ENCODE measurements at places on chromosomes 1 and 21. TPM values are rescaled to one million over a fixed set of nuclear protein-coding genes. Genes with fewer than 3 reads are reported as not detected.

Gene USH2A
- polyA plus RNA-seq: 0.05 TPM

Gene MMEL1
- 0.27 TPM for polyA plus RNA-seq

Gene TMPRSS3
- 0.13 TPM for polyA plus RNA-seq

Gene DDR2
- 54.5 TPM for polyA plus RNA-seq

Gene AKR7A3
- polyA plus RNA-seq: 1.1 TPM

Gene ORC1
- 2.5 TPM for polyA plus RNA-seq

Gene CNR2
- 0.06 TPM for polyA plus RNA-seq

Gene GOLT1A
- polyA plus RNA-seq: not detected

Gene KIAA0040
- polyA plus RNA-seq: 15.7 TPM

Gene MX2
- 3.9 TPM for polyA plus RNA-seq

Gene SYPL2
- polyA plus RNA-seq: 219 TPM

Gene GBP1
- 6.1 TPM for polyA plus RNA-seq

Gene IQCC
- polyA plus RNA-seq: 3.6 TPM

Gene SELL
- 2.9 TPM for polyA plus RNA-seq

Gene NBPF4
- polyA plus RNA-seq: not detected

Gene PEAR1
- polyA plus RNA-seq: 20.2 TPM

Gene RIMKLA
- polyA plus RNA-seq: 0.89 TPM

Gene COL11A1
- polyA plus RNA-seq: 224 TPM

Gene INKA2
- 54.2 TPM for polyA plus RNA-seq

Gene RNF11
- 103 TPM for polyA plus RNA-seq

Gene NID1
- polyA plus RNA-seq: 279 TPM

Gene KLHDC9
- 0.90 TPM for polyA plus RNA-seq

Gene S100A1
- polyA plus RNA-seq: 10.6 TPM

Gene PLA2G2F
- not detected for polyA plus RNA-seq

Gene GUCA2B
- polyA plus RNA-seq: not detected

Gene CELA3B
- not detected for polyA plus RNA-seq

Gene LAD1
- 11.4 TPM for polyA plus RNA-seq

Gene PROX1
- 11.2 TPM for polyA plus RNA-seq

Gene THEM5
- polyA plus RNA-seq: 0.63 TPM

Gene CFHR1
- polyA plus RNA-seq: 0.35 TPM

Gene WRAP73
- polyA plus RNA-seq: 10.3 TPM

Gene TMCO2
- polyA plus RNA-seq: not detected

Gene SDC3
- polyA plus RNA-seq: 39.7 TPM

Gene CHIA
- not detected for polyA plus RNA-seq

Gene PLD5
- polyA plus RNA-seq: 1.1 TPM

Gene PGBD5
- polyA plus RNA-seq: 39.1 TPM

Gene SPAG17
- polyA plus RNA-seq: 2.1 TPM

Gene LRP8
- polyA plus RNA-seq: 6.7 TPM

Gene PEX10
- 15.5 TPM for polyA plus RNA-seq

Gene LCA5L
- 0.51 TPM for polyA plus RNA-seq

Gene AKIRIN1
- 37.6 TPM for polyA plus RNA-seq

Gene CTBS
- polyA plus RNA-seq: 7.9 TPM

Gene GPATCH2
- 15.8 TPM for polyA plus RNA-seq

Gene SYT6
- polyA plus RNA-seq: 1.0 TPM

Gene TACSTD2
- 0.47 TPM for polyA plus RNA-seq

Gene CRB1
- polyA plus RNA-seq: 0.38 TPM

Gene SPSB1
- 9.6 TPM for polyA plus RNA-seq

Gene TRIM17
- polyA plus RNA-seq: 1.0 TPM

Gene FCRL4
- polyA plus RNA-seq: not detected

Gene FLVCR1
- 10.0 TPM for polyA plus RNA-seq

Gene TESK2
- 1.5 TPM for polyA plus RNA-seq

Gene ERO1B
- polyA plus RNA-seq: 2.0 TPM

Gene TCHHL1
- not detected for polyA plus RNA-seq

Gene SPATA45
- polyA plus RNA-seq: not detected

Gene CD34
- polyA plus RNA-seq: 197 TPM

Gene KCNA3
- polyA plus RNA-seq: 0.54 TPM
